ENCODE measurements at places on chromosomes 1 and 21. TPM values are rescaled to one million over a fixed set of nuclear protein-coding genes. Genes with fewer than 3 reads are reported as not detected.

DNA sequence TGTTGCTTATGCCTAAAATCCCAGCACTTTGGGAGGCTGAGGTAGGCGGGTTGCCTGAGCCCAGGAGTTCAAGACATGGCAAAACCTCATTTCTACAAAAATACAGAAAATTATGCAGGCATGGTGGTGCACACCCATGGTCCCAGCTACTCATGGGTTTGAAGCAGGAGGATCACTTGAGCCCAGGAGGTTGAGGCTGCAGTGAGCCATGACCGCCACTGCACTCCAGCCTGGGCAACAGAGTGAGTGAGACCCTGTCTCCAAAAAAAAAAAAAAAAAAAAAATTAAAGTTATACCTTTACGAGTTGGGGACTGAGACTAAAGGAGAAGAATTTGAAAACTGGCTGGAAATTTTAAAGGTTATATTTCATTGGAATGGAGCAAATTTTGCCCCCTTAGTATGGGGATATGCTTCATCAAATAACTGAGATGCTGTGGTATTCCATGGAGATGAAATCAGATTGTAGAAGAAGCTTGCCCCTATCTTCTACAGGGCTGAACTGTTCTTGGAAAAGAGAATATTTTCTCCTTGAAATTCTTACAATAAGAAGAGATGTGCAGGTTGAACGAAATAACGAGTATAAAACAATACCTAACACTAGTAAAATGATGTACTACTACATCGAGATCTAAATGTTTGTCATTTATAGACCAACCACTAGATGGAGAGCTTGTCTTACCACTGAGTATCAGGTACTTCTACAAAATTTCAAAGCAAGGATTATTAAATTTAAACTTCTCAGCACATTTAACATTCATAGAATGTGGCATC, 34.9 kb upstream of the SCYL3 start:
- DNase-seq: peak; percentile 71

DNA sequence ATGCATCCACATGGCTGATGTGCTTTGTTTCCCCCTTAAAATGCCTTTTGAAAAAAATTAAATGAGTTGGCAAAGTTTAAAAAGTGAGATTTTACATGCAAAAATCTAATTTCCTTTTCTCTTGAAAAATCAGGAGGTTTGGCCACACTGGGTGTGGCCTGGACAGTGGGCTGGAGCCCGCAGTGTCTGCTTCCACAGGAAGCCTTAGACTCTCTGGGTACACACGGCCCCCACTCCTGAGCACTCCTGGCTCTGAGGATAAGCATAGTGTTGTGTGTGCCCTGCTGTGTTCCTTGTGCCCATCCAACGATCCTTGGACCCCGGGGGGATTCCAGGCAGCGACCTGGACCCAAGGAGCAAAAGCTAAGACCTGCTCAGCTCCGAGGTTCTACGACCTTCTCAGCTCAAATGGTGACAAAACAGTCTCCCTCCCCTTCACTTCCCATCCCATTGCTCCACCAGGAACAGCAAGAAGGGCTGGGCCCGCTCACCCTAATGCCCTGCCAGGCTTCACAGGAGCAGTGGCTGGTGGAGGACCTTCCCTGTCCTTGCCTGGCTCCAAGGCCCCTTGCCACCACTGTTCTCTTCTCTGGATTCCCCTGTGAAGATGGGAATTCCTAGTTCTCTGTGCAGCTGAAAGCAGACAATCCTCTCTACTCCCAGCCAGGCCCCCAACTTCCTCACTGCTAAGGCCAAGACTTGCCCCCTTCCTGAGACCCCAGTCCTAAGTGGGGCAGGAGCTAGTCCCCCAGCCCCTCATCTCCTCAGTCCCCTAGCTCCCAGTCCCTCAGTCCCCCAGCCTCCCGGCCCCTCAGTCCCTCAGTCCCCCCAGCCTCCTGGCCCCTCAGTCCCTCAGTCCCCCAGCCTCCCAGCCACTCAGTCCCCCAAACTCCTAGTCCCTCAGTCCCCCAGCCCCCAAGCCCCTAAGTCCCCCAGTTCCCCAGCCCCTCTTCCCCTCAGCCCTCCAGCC, 395.8 kb downstream of the PTPRU start:
- no peak for DNase-seq

The HJV gene
- not detected for total RNA-seq

The XCL2 gene
- total RNA-seq: not detected

The NOTCH2NLA gene
- 7.5 TPM for total RNA-seq

The SLC1A7 gene
- not detected for total RNA-seq

Measured in dermis blood vessel endothelial cell (primary cell).